Right atrium auricular region (tissue), 2 donors: ENCODE measurements at places on chromosomes 6 and 20. TPM values are rescaled to one million over a fixed set of nuclear protein-coding genes. Genes with fewer than 3 reads are reported as not detected.

DNA sequence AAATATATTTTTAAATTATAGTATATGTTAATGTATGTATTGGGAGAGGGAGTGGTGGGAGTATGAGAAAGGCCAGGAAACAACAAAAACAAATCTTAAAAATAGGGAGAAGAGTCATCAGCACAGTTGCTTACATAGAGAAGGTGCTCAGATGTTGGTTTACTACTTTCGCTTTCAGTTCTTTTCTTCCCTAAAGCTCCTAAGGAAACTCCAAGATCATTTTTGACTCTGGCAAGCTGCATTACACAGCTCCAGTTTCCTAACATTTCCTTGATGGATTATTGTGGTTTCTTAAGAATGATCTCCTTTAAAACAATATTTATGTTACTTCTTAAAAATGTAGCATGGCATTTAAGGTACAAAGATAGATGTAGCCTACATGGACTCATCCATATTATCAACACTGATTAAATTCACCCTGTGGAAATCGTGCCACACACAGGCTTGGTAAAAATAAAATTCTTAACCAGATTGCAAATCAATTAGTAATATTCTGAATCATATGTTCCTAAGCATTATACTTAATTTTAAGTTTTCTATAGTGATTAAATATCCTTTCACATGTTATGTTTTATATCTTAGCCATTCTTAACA is 118.0 kb upstream of the MAN1A1 start:
- DNase-seq: no peak

DNA sequence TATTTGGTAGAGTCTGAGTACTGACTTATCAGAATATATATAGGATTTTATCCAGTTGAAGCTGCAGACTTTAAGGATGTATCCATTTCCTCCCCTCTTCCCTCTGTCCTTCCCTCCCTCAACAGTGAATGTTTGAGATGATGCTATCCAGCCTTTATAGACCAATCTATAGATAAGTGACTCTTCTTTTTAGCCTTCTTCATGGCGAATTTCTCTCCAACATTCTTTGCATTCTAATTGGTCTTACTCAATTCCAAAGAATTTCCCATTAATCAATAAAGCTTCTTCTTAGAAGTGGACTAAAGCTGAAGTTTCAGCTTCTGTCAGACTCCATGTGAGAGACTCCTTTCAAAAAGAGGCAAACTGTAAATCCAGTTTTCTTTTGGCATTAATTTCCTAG is 99.3 kb downstream of the AIG1 start:
- DNase-seq: no peak

DNA sequence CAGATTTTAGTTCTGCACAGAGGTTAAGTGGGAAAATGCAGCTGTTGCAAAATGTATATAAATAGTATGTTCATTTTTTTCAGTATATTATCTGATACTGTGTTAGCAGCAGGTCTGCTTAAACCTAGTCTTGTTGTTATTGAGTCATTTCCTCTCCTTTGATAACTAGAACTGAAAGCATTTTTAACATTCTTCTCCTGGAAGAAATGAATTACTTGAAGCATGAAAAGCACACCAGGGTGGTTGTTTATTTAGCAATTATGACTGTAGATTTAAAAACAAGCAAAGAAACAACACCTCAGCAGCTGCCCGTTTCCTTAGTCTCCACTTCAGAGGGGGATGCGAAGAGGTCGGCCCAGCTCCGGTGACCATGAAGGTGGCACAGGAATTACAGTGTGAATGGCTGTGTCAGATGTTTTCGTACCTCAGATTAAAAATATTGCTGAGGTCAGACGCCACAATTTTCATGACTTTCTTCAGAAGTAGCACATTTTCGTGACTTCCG is 53.5 kb downstream of the GOPC start:
- no peak for DNase-seq

Gene TMC2
- not detected for total RNA-seq

Gene RBPJL
- total RNA-seq: not detected

Gene DEF6
- 1.4 TPM for total RNA-seq

GRCh38 chr20:20959031-20959755 is 147.0 kb downstream of the LINC00237 start:
- no peak for DNase-seq

Gene C6orf118
- not detected for total RNA-seq

Gene MAP3K5
- total RNA-seq: 6.7 TPM

DNA sequence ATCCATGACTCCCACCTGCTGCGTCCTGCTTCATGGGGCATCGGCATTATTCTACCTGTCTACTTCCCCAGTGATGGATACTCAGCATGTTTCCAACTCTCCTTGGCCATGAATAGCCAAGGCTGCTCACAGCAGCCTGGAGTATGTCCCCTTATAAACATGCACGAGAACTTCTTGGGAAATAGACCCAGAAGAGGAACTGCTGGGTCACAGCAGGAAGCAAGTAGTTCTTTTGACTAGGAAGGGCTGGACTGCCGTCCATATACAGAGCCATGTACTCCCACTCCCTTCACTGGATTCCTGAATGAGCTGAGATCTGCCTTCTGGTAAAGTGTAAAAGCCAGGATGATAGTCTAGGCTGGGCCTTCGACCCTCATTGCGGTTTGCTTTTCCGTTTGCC is 106.3 kb upstream of the KCNK16 start:
- DNase-seq: no peak

DNA sequence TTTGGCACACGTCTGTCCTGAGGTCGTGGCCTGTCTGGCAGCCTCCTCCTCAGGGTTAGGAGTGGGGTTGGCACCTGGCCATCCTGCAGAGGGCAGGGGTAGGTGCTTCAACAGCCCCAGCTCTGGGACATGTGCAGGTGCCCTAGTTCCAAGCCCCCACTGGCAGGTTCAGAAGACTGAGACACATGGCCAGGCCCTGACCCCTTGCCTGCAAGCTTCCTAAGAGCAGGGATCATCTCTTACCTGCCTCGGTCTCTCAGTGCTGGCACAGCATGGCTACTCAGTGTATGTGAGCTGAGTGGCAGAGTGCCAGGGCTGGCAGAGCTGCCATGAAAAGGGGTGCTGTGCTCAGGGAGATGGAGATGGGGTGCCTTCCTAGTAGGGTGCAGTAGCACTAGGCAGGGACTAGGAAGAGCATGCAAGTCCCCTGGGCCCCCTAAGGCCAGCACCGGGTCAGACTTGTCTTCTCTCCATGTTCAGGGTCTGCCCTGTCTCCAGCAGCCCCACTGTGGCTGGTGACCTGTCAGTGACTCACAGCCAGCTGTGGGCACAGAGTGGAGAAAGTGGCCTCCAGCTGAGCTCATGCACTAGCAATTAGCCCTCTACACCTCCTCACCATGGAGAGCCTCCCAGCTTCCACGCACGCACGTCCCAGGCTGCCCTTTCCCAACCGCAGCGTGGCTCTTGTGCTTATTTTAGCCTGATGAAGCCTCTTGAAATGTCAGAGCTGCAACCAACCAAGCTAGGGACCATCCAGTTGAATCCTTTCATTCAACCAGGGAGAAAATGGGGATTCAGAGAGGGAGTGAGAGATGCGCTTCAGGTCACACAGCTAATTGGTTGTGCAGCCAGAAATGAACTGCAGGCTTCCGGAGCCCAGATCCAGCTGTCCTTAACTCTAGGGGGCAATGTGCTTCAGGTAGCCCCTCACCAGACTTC is 116.6 kb downstream of the MRPL14 start:
- DNase-seq: no peak

GRCh38 chr6:108948181-108948661 is 100.0 kb downstream of the ARMC2 start:
- no peak for DNase-seq

Gene KCNQ2
- not detected for total RNA-seq

DNA sequence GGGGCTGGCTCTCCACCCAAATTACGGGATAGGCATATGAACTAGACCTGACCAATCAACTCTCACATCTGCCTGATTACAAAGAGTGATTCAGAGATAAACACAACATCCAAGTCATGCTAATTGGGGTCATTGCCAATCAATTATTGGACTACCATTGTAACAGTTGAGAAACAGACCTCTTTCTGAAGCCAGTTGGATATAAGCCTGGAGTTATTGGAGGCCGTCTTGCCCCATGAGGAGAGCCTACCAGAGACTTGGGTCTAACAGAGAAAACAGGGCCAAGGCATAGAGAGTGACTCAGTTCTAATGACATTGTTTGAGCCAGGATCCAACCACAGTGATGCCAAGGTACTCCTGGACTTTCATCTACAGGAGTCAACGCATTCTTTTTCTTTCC is 39.4 kb upstream of the HIVEP2 start:
- no peak for DNase-seq

Gene LY6G6C
- not detected for total RNA-seq

DNA sequence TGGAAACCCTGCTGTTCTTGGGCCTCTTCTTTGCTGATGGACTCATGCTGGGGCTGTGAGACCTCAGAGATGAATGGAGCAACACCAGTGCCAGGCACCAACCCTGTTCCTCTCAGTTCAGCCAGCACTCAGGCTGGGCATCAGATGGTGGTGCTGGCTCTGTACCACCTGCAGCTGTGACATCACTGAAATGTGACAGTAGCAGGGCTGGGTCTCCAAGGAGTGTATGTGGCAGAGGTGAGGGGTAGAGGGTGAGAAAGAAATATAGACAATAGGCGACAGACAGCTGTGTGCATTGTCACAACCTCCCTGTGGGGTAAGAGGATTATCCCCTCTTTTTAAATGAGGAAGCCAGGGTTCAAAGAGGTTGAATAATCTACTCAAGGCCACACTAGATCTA is at the start of gene TP53TG5:
Gene TP53TG5, minus strand, starts transcription at position 135 of the 400 bp plus-strand sequence. Its CDS starts 89 bp downstream, at position 46.
- no peak for DNase-seq

- DNase-seq: no peak
Observed at GRCh38 chr6:52548353-52548713, 28.5 kb downstream of the TRAM2 start.

GRCh38 chr6:158926414-158926813 is 73.6 kb downstream of the RSPH3 start:
- DNase-seq: no peak

GRCh38 chr6:47303342-47303741 is 6.4 kb downstream of the TNFRSF21 start:
- DNase-seq: no peak
